H7 (cell line): ENCODE measurements at places on chromosomes 11 and 22.

GRCh38 chr11:75771646-75772410 lies 3.2 kb downstream of the DGAT2 start:
- no peak for DNase-seq

DNA sequence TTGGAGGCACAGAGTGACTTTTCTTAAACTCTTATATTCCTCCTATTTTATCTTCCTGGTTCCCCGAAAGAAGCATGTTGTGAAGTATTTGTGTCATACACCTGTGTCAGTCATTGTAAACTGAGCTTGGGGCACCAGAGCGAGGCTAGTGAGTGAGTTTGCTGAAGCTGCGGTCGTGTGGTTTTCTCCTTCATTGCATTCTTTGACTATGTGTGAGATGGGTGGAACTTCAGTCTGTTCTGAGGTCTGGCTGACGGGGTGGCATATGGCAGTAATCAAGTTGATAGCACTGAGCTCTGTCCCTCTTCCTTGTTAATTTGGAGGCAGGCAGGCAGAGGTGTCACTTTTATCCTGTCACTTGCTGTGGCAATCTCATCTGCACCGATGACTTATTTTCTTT lies 4.2 kb downstream of the VPS26B start:
- no peak for DNase-seq

DNA sequence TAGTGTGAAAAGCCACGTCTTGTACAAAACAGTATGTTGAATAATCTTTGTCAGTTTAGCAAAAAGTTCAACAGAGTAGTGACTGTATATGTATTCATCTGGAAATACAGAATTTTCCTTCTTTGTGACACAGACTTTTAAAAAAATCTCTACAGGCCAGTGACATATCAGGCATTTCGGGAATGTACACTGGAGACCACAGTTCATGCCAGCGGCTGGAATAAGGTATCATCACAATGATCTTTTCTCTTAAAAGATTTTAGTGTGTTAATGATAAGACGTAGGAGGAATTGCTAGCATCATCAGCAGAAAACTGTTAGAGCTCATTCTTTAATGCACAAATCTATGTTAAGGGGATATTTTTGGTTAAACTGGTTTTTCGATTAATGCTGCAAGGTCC lies 57.4 kb downstream of the BCL2L13 start:
- no peak for DNase-seq

- DNase-seq: no peak
These were observed 8.9 kb downstream of the IMMP1L start for GRCh38 chr11:31500560-31500959.

DNA sequence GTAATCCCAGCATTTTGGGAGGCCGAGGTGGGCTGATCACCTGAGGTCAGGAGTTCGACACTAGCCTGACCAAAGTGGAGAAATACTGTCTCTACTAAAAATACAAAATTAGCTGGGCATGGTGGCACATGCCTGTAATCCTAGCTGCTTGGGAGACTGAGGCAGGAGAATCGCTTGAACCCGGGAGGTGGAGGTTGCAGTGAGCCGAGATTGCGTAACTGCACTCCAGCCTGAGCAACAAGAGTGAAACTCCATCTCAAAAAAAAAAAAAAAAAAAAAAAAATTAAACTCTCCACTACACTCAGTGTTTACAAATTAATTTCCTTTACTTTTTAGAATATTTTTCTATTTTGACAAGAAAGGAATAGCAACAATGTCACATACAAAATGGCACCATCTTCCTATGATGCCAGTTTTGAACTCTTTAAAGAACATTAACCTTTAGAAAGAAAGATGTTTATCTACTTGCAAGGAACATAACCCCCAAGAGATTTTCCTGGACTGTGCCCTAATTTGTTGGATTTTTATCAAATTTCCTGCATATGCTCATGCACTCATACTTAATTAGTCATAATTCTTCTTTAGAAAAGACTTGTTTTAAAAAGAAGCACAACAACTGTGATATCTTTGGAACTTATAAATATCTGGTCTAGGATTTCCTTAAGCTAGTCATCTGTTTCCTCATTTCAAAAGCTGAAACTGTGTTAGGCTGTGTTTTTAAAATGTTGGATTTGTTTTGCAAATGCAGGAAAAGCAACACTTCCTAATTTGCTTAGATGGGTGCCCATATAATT lies 22.6 kb upstream of the HIPK3 start:
- DNase-seq: no peak
